ENCODE measurements at places on chromosomes 3 and 15. TPM values are rescaled to one million over a fixed set of nuclear protein-coding genes. Genes with fewer than 3 reads are reported as not detected.
A peak's percentile ranks its signal among the peaks of the same experiment; 100 is the strongest.

DNA sequence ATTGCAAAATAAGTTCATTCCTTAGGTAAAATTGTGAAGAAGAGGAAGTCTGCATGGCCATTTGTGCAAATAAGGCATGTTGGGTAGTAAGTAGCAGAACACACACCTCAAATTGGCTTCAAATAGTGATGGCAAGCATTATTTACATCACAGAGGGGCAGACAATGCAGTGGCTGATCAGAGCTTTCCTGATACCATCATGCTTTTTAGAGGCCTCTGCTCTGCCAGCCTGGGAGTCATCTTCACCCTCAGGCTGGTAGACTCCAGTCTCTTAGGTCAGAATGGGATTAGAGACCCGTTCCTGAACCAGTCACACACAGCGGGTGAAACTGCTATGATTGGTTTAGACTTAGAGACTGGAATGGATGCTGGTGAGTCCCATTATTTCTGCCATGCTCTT, 396.0 kb upstream of the MCTP2 start:
- DNase-seq: no peak
- H3K27ac ChIP-seq: no peak overlapping the region
- H3K4me3 ChIP-seq: no peak overlapping the region
- no peaks in the 10 kb centered on the region for H3K27me3 ChIP-seq
- H3K36me3 ChIP-seq: no peaks in the 10 kb centered on the region
- no peaks in the 10 kb centered on the region for H3K4me1 ChIP-seq

DNA sequence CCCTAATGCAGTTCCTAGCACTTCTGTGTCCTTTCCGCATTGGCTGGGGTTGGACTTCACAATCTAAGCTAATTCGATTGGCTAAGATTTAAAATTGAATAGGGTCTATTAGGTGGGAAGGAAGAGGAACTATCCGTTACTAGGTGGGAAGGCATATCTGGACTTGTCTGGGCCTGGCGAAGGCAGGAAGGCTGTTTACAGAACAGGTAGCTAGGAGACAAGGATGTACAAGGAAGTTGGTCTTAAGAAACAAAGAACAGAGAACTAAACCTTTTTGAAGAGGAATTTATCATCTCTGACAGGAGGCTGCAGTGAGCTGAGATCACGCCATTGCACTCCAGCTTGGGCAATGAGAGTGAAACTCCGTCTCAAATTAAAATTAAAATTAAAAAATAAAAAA, 17.3 kb upstream of the ATG7 start:
- no peak for DNase-seq
- H3K4me1 ChIP-seq: peaks cover 18% of the 10 kb centered on the region
- peaks cover 3% of the 10 kb centered on the region for H3K27me3 ChIP-seq
- no peaks in the 10 kb centered on the region for H3K36me3 ChIP-seq
- H3K27ac ChIP-seq: no peak overlapping the region
- no peak overlapping the region for H3K4me3 ChIP-seq

The PCLAF gene
- total RNA-seq: 114 TPM

The UNC13C gene
- total RNA-seq: not detected

GRCh38 chr3:7315037-7315436, 454.1 kb downstream of the GRM7 start:
- H3K27ac ChIP-seq: no peak overlapping the region
- H3K4me1 ChIP-seq: no peaks in the 10 kb centered on the region
- H3K4me3 ChIP-seq: no peak overlapping the region
- no peaks in the 10 kb centered on the region for H3K27me3 ChIP-seq

GRCh38 chr15:61682891-61683735, 377.1 kb downstream of the VPS13C start:
- no peaks in the 10 kb centered on the region for H3K36me3 ChIP-seq
- DNase-seq: no peak
- H3K27ac ChIP-seq: no peak overlapping the region
- no peak overlapping the region for H3K4me3 ChIP-seq
- H3K27me3 ChIP-seq: peaks cover 4% of the 10 kb centered on the region

DNA sequence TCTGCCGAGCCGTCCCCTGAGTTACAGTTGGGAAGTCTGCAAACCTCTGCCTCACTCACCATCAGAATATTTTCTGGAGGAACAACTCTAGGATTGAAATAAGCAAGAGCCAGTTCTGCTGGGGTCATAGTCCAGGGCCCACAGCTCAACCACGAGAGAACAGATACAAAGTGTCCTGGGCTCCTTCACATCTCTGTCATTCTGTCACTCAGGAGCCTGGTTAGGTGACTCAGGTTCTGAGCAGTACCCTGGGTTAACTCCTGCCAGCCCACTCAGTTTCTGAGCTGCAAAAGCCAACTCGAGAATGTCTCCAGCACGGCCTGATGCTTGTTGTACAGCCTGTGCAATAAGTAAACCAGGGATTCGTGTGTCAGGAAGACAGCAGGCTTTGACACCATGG, 155.7 kb downstream of the SLCO3A1 start:
- H3K4me1 ChIP-seq: peaks cover 50% of the 10 kb centered on the region
- no peak overlapping the region for H3K27ac ChIP-seq
- no peak overlapping the region for H3K4me3 ChIP-seq
- DNase-seq: no peak
- H3K27me3 ChIP-seq: no peaks in the 10 kb centered on the region
- H3K36me3 ChIP-seq: no peaks in the 10 kb centered on the region

GRCh38 chr3:13896473-13897154, 16.7 kb upstream of the WNT7A start:
- peaks cover 15% of the 10 kb centered on the region for H3K36me3 ChIP-seq
- DNase-seq: peak; percentile 78
- H3K27me3 ChIP-seq: peaks cover 6% of the 10 kb centered on the region

The MLF1 gene
- total RNA-seq: 0.79 TPM

GRCh38 chr3:157100096-157100477, 59.9 kb downstream of the CCNL1 start:
- H3K27me3 ChIP-seq: no peaks in the 10 kb centered on the region
- no peak overlapping the region for H3K4me3 ChIP-seq
- peaks cover 48% of the 10 kb centered on the region for H3K4me1 ChIP-seq
- H3K27ac ChIP-seq: no peak overlapping the region
- peaks cover 3% of the 10 kb centered on the region for H3K36me3 ChIP-seq

GRCh38 chr3:46098319-46098761, 71.1 kb upstream of the XCR1 start:
- peak overlapping the region; percentile 95 for H3K27ac ChIP-seq
- peak overlapping the region; percentile 52 for H3K4me3 ChIP-seq
- peak; percentile 81 for DNase-seq

The STRIT1 gene
- not detected for total RNA-seq

DNA sequence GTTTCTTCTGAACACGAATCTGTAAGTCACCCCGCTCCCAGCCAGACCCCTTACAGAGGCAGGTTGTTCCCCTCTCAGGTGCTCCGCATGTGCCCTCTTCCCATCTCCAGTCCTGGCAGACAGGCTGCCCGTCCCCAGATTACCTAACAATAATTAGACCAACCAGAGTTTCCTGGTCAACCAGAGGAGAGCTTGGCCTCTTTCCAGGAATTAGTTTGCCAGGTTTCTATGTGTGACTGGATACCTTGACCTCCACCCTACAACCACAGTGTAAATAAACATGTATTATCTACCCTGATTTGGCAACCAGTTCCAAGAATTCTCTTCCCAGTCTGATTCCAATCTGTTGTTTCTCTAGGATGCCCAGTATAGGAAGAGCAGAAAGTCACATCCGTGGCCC, 178.0 kb upstream of the UMPS start:
- H3K4me1 ChIP-seq: peaks cover 11% of the 10 kb centered on the region
- no peaks in the 10 kb centered on the region for H3K36me3 ChIP-seq
- H3K27ac ChIP-seq: no peak overlapping the region
- H3K4me3 ChIP-seq: no peak overlapping the region

The CRYGS gene
- 5.7 TPM for total RNA-seq

DNA sequence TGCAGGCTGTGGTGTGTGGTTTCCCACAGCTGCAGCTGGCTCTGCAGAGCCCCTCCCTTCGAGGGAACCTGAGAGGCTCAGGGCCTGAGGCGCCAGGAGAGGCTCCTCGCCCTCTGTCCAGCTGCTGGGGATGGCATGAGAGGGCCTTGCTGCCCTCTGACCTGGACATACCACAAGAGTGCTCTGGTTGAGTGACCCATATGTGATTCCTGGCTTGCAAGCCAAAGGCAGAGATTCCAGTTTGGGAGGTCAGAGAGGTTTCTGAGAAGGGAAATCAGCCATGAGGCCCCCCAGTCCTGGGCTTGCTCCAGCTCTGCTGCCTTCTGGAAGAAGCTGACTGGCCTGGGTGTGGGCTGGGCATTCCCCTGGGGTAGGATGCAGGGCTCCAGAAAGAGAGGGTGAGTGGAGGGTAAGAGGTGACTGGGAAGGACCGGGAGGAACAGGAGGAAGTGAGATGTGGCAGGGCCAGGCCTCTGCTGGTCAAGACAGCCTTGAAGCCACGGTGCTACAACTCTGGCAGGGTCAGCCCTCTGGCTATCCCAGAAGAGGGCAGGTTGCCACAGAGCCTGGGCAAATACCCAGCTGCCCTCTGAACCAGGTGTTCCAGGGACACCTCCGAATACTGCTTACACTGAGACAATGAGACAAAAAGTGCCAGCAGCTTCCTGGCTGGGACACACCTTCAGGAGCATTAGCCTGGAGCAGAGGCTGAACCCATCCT, 16.0 kb upstream of the SRP14 start:
- H3K4me3 ChIP-seq: peak overlapping the region; percentile 49
- peak; percentile 65 for DNase-seq
- H3K27me3 ChIP-seq: no peaks in the 10 kb centered on the region
- peaks cover 67% of the 10 kb centered on the region for H3K4me1 ChIP-seq
- peak overlapping the region; percentile 91 for H3K27ac ChIP-seq

The CYP8B1 gene
- total RNA-seq: not detected

DNA sequence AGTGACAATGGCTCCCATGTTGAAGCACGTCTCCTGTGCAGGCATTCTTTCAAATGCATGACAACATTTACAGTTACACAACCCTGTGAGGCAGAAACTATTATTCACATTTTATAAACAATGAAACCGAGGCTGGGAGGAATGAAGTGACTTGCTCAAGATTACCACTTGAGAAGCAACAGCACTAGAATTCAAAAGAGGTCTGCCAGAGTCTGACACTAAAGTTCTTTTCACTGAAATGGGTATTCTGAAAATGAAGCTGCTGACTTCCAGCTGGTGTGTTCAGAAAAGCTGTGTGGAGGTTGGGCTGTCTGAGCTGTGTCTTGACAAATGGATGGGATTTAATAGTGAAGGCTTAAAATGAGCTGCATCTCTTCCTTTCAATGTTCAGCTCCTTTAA, 104.4 kb downstream of the THSD4 start:
- H3K4me3 ChIP-seq: no peak overlapping the region
- H3K27ac ChIP-seq: no peak overlapping the region
- no peaks in the 10 kb centered on the region for H3K36me3 ChIP-seq
- peaks cover 5% of the 10 kb centered on the region for H3K27me3 ChIP-seq
- no peak for DNase-seq
- H3K4me1 ChIP-seq: no peaks in the 10 kb centered on the region

DNA sequence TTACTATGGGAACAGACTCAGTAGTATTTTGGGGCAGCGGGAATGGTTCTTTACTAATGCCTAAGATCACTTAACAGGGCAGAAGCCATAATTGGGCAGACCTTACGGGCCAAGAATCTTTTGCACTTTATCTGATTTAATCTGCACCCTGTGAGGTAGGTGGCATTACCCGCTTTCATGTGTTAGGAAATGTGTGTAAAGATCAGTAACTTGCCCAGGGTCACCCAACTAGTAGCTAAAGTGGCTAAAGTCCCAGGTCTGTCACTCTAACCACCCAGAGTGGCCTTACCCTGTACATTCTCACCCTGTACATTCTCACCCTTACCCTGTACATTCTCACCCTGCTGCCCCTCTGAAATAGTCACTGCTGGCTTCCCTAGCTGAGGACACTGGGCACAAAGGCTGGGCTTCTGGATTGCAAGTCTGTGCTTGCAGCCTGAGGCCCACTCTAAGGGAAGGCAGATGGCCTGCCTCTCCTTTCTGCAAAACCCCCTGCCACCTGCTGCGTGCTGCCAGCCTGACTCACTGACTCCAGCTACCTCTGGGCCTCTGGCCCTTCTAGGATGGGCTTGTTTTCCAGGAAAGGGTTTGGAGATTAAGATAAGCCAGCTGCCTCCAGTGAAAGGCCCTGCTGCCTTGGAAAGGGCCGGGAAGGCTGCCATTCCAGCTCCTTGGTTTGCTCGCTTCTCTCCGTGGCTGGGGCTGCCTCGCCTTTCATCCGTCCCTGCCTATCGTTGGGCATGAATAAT, 37.5 kb upstream of the MYZAP start:
- no peak for DNase-seq
- H3K27me3 ChIP-seq: no peaks in the 10 kb centered on the region
- no peak overlapping the region for H3K4me3 ChIP-seq
- H3K4me1 ChIP-seq: no peaks in the 10 kb centered on the region
- no peaks in the 10 kb centered on the region for H3K36me3 ChIP-seq

- H3K27ac ChIP-seq: peak overlapping the region; percentile 91
- H3K27me3 ChIP-seq: no peaks in the 10 kb centered on the region
- DNase-seq: peak; percentile 72
- H3K4me1 ChIP-seq: peaks cover 83% of the 10 kb centered on the region
- H3K4me3 ChIP-seq: peak overlapping the region; percentile 69
These were observed 45.7 kb downstream of the CHSY1 start for GRCh38 chr15:101206176-101206591.

The SMCO1 gene
- not detected for total RNA-seq

DNA sequence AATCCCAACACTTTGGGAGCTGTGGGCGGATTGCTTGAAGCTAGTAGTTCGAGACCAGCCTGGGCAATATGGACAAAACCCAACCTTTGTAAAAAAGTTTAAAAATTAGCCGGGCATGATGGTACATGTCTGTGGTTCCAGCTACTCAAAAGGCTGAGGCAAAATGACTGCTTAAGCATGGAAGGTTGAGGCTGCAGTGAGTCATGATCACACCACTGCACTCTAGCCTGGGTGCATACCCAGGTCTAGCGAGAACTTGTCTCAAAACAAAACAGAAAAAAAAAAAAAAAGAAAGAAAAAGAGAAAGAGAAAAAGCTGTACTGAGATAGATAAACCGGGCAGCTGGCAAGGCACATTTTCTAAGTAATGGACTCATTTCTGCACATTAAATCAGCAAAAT, 10.6 kb downstream of the ARPP19 start:
- H3K36me3 ChIP-seq: peaks cover 44% of the 10 kb centered on the region
- no peaks in the 10 kb centered on the region for H3K27me3 ChIP-seq
- peak; percentile 47 for DNase-seq
- peak overlapping the region; percentile 8 for H3K4me3 ChIP-seq
- H3K27ac ChIP-seq: peak overlapping the region; percentile 60

The EIF4A2 gene
- total RNA-seq: 383 TPM

The ACTRT3 gene
- total RNA-seq: 0.23 TPM

DNA sequence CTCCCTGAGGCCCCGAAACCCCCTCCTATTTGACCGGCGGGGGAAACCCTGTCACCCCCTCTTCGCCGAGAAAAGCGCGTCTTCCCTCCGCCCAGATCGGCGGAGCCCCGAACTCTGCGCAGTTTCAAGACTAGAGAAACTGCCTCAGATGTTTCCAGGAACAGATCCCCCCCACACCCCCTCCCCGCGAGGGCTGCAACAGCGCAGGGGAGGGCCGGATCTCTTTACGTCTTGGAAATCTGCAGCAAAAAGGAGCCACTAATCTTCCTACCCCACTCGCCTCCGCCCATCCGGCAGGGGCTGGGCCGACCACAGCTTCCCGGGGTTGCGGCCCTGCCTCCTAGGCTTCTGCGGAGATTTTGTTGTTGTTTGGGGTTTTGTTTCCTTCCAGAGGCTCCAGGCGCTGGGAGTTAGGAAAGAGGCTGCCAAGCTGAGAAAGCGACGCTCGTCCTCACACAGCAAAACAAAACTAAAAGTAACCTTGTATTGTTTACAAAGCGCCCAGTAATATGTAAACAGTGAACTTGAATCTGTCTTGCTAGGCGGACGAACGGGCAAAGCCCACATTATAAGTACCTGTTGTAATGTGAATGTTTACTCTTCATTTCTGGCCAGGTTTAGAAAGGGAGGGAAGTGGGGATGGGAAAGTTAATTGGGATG, 2.2 kb downstream of the FOXB1 start:
- peak overlapping the region; percentile 93 for H3K27ac ChIP-seq
- peaks cover 10% of the 10 kb centered on the region for H3K36me3 ChIP-seq
- peaks cover 89% of the 10 kb centered on the region for H3K27me3 ChIP-seq
- peak; percentile 81 for DNase-seq

- H3K36me3 ChIP-seq: peaks cover 46% of the 10 kb centered on the region
- H3K27ac ChIP-seq: peak overlapping the region; percentile 66
- DNase-seq: no peak
These were observed 46.5 kb downstream of the MSL2 start for GRCh38 chr3:136149667-136150066.
